ENCODE measurements at places on chromosomes 6 and 20. TPM values are rescaled to one million over a fixed set of nuclear protein-coding genes. Genes with fewer than 3 reads are reported as not detected.

GFOD1 gene
- 8.7 TPM for total RNA-seq

DNA sequence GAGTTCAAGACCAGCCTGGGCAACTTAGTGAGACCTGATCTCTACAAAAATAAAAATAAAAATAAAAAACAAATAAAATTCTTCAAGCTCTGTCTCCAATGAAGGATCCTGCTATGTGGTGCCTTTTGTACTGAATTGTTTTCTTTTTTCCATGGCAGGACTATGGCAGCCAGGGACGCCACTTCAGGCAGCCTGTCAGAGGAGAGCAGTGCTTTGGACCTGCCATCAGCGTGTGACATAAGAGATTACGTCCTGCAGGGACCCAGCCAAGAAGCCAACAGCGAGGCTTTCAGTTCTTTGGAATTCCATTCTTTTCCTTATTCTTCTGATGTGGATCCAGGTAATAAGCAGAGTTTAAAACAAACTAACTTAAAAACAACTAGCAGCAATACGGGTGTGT lies 22.5 kb downstream of the SHLD1 start:
- no peak for DNase-seq

PDYN gene
- not detected for total RNA-seq

DNA sequence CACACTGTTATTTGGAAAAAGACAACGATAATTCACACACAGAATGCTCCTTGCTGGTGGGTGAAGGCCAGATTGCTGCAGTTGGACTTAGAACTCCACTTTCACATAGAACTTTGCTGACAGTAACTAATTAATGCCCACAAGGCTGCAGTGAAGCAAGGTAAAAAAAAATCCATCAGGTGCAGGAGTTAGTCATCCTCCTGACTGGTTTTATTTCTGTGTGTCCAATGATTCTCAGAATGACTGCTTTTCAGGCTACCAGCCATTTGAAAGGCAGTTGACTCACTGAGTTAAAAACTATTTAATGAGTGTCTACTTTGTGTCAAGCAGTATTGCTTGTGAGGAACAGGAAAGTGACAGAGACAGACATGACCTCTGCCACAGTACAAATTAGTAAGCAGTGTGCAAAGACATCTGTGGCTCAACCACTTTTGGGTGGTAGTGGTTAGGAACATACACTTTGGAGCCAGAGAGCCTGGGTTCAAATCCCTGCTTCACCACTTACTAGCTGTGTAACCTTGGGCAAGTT lies 41.9 kb downstream of the ELOVL5 start:
- no peak for DNase-seq

DNA sequence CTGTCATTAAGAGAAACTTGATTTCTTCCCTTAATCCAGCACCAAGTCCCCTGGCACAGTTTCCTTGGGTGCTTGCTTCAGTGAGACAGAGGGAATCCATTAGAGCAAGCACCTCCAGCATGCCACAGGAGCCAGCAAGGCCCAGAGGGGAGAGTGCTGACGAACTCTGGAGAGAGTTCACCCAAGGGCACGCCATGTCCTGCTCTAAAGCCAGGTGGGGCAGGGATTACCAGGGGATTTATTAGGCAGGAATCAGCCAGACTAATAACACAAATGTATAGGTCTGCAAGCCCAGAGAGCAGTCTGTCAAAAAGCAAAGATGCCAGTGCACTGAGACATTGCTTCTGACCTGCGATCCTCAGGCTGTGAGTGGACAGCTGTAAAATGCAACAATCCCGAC lies 155.4 kb upstream of the SYNDIG1 start:
- DNase-seq: no peak

RNF146 gene
- 22.0 TPM for total RNA-seq

ANKRD66 gene
- not detected for total RNA-seq

PHF20 gene
- total RNA-seq: 54.3 TPM

EDN3 gene
- not detected for total RNA-seq

PRPH2 gene
- total RNA-seq: 0.15 TPM

TRIM10 gene
- not detected for total RNA-seq

ENPP5 gene
- total RNA-seq: 0.42 TPM

GRCh38 chr6:169171951-169172350 lies 81.7 kb downstream of the THBS2 start:
- no peak for DNase-seq

CYP21A2 gene
- 0.40 TPM for total RNA-seq

DNA sequence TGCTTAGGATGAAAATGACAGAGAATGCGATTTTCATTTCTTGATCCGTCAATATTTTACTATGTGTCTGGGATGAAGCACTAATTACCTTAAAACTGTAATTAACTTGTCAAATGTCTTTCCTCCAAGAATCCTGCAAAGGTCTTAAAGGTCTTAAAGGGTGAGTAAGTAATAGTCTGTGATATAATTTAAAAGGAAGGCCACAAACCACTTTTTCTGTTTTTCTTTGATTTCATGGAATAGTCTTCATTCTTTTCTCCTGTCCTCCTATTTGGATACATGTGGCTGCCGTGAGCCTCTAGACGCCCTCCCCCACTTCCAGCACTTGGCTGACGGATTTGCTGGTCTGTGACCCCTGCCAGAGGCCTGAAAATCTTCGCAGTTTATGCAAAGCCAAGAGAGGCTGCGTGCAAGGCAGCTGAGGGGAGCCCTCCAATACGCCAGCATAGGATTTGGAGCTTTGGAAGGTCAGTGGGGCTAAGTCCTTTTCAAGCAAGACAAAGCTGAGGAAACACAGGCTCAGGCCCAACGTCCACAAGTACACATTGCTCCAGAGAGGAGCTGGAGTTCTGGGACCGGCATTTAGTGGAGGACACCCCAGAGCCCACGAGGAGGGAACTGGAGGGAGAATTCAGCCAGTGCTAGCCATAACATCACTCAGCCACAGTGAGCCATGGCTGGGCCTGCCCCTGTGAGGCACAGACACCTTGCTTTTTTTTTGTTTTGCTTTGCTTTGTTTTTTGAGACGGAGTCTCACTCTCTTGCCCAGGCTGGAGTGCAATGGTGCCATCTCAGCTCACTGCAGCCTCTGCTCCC lies 382.6 kb downstream of the SMOC2 start:
- no peak for DNase-seq

ADGB gene
- total RNA-seq: 0.22 TPM

HLA-DPA1 gene
- total RNA-seq: 71.7 TPM

DNA sequence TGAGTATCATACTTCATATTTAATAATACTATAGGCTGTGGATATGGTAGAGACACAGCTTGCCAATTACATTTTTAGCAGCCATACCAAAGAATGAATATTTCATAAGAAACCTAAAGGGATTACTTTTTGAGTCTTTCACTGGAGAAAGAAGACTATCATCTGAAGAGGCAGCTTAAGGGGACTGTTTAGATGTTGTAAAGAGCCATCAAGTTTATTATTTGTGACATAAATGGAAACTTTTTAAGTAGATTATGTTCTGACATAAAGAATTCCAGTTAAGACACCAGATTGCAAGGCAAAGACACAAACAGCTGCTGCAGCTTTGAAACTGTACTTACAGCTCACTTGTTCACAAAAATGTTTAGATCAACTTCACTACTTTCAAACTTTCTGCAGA lies 429.4 kb downstream of the TFAP2A start:
- no peak for DNase-seq

GRCh38 chr6:3438190-3439167 lies 18.4 kb downstream of the SLC22A23 start:
- DNase-seq: no peak

ELMO2 gene
- 68.2 TPM for total RNA-seq

DNA sequence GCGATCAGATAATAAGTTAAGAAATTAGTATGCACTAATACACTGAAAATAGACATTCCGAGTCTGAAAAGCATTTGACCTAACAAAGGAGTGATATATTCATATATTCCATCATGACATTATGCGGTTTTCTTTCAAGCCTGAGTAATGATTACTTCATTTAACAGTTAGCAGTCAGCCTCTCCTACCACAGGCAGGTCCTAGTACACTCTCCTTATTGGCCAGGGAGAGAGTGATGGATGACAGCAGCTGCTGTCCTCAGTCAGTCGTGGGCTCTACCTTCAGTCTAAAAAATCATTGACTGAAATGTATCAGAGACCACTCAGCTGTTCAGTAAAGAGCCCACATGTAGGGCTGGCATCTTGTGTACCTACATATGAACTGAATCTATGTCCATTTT lies 33.2 kb upstream of the VGLL2 start:
- no peak for DNase-seq

- no peak for DNase-seq
Observed at GRCh38 chr6:72406517-72406916, 215.3 kb upstream of the KCNQ5 start.

- DNase-seq: no peak
Observed at GRCh38 chr20:36454698-36455427, 86.5 kb upstream of the MYL9 start.
